ENCODE measurements at places on chromosomes 5 and 9.
A peak's percentile ranks its signal among the peaks of the same experiment; 100 is the strongest.

- H3K36me3 ChIP-seq = no peaks in the 10 kb centered on the region
- DNase-seq = no peak
- H3K4me1 ChIP-seq = no peaks in the 10 kb centered on the region
- H3K27ac ChIP-seq = no peak overlapping the region
Measured at GRCh38 chr9:112605963-112606699, 111.8 kb downstream of the INIP start.

DNA sequence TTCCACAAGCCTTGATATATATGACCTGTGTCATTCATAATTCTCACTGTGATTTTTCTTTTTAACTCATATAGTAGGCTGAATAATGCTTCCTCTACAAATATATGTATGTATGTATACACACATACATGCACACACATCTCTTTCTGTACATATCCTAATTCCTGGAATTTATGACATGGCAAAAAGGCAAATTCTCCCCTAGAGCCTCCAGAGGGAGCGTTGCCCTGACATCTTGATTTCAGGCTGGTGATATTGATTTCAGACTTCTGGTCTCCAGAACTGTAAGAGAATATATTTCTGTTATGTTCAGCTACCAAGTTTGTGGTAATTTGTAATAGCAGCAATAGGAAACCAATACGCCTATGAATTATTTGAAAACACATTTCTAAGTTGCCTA is 166.6 kb upstream of the GAS1 start:
- no peak overlapping the region for H3K4me3 ChIP-seq
- no peaks in the 10 kb centered on the region for H3K36me3 ChIP-seq
- no peaks in the 10 kb centered on the region for H3K4me1 ChIP-seq
- H3K27me3 ChIP-seq = no peaks in the 10 kb centered on the region
- DNase-seq = no peak

DNA sequence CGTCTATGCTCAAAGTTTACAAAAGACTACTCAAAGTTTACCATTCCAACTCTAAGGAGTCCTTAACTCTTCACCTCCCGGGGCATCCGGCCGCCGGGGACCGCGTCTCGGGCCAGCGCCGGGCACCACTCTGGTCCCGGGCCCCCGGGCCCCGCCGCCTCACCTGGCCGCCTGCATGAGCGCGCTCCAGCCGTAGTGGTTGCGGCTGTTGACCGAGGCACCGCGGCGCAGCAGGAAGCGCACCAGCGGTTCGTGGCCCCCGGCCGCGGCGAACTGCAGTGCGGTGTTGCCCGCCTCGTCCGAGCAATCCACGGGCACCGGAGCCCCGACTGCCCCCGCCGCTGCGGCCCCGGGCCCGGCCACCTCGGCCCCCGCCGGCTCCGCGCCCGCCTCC is 388 bp downstream of the ANKS6 start:
- H3K4me1 ChIP-seq = peaks cover 14% of the 10 kb centered on the region
- peak overlapping the region; percentile 61 for H3K4me3 ChIP-seq
- DNase-seq = no peak
- peaks cover 19% of the 10 kb centered on the region for H3K27me3 ChIP-seq
- peak overlapping the region; percentile 48 for H3K27ac ChIP-seq

DNA sequence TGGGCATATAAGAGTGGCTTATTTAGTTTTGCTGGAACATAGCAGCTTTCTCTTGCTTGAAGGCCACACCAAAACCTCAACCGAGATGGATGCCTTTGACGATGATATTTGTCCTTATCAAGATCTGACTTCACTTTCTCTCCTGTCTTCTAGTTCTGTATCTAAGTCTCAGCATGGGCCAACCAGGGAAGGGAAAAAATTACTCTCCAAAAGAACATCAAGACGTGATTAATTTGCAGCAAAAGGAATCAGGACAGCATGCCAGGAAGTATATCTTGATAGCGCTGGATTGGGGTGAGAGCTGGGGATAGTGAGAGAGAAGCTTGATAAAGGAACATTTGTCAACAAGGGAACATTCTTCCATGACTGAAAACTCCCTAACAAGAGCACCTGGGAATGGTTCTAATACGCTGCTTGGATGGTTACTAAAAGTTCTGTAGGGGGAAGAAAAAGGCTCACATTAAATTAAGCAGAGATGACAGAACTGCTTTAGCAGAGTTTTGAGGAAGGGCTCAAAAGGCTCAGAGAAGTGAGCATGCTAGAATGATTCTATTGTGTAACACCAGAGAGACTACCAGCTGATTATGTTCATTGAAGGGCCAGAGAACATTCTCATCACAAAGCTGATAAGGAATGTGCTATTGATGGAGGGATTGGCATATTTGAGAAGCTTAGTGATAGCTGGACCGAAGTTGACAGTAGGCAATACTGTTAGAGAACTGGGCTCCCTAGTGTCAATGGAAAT is 21.6 kb upstream of the ANXA1 start:
- H3K4me3 ChIP-seq = no peak overlapping the region
- no peak for DNase-seq
- no peak overlapping the region for H3K27ac ChIP-seq
- peaks cover 25% of the 10 kb centered on the region for H3K4me1 ChIP-seq
- H3K36me3 ChIP-seq = no peaks in the 10 kb centered on the region

DNA sequence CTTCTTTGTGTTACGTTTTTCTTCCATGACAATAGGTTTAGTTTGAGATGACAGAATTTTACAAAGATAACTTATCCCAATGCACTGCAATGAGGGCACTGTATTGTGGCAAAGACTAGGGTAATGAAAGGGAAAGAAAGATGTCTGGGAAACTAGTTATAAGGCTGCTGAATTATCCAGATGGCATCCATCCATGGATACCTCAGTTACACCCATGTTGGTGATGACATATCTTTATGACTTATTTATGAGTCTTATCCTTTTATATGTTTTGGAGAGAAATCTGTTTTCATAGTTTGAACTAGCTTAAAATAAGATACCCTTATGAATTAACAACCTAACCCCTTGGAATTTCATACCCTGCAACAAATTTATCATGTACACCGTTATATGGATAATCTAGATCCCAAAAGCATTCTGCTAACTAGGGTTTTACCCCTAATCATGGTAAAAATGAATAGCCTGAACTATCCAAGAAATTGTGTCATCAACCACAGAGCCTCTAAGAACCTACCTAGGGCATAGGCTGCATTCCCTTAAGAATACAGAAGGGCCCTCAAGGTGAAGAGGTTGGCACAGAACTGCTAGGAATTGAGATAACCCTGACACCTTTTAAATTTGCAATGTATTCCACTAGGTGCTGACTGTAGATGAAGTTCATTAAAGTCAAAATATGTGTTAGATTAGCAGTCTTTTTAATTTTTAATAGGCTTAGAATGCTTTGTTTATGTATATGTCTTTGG is 49.5 kb upstream of the RORB start:
- no peak overlapping the region for H3K4me3 ChIP-seq
- no peak for DNase-seq
- no peaks in the 10 kb centered on the region for H3K4me1 ChIP-seq
- H3K27me3 ChIP-seq = no peaks in the 10 kb centered on the region
- no peaks in the 10 kb centered on the region for H3K36me3 ChIP-seq

DNA sequence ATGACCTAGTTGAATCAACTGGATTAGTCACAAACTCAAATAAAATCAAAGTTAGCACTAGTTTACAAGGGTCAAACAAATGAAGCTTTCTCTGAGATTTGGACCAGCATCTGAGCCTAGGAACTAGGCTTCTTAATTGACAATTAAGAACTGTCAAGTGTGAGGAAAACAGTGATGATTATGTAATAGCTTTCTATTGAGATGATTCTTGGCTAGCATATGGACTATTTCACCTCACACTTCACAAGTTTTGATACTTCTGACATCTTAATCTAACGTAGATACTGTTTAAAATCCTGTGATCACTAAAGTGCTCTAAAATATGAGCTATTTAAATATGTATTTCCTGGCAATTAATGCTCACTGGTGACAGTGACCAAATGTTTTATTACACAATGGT is 542.9 kb downstream of the EFNA5 start:
- no peak overlapping the region for H3K27ac ChIP-seq
- H3K36me3 ChIP-seq = no peaks in the 10 kb centered on the region
- no peak overlapping the region for H3K4me3 ChIP-seq
- no peaks in the 10 kb centered on the region for H3K4me1 ChIP-seq
- no peaks in the 10 kb centered on the region for H3K27me3 ChIP-seq
- no peak for DNase-seq

DNA sequence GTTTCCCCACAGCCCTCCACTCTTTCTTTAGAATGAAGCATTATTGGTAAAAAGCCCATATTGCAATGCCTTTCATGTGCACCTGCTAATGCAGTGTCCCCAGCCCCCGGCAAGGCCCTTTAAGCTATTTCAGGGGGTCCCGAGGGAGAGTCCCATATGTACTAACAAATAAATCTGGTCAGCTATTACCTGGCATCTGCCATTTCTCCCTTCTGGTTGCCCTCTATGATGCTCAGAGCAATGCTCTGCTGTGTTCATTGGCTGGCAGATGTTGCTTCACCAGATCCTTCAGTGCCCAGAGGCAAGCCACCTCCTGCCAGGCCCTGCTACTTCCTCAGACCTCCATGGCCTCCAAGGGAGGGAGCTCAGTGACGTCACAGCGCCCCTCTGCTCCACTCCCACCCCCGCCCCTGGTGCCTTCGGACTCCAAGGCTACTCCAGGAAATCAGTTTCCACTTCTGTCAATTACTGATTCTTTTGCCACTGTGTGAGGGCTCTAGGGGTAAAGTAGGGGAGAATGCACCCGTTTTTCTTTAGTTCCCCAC is 201.1 kb upstream of the GLRA1 start:
- H3K4me3 ChIP-seq = no peak overlapping the region
- H3K4me1 ChIP-seq = no peaks in the 10 kb centered on the region
- H3K36me3 ChIP-seq = no peaks in the 10 kb centered on the region
- no peak overlapping the region for H3K27ac ChIP-seq

Measured in left lung (tissue), 14 donors.